Pancreas (tissue), 10 donors: ENCODE measurements at places on chromosomes 12 and 14. TPM values are rescaled to one million over a fixed set of nuclear protein-coding genes. Genes with fewer than 3 reads are reported as not detected.

DNA sequence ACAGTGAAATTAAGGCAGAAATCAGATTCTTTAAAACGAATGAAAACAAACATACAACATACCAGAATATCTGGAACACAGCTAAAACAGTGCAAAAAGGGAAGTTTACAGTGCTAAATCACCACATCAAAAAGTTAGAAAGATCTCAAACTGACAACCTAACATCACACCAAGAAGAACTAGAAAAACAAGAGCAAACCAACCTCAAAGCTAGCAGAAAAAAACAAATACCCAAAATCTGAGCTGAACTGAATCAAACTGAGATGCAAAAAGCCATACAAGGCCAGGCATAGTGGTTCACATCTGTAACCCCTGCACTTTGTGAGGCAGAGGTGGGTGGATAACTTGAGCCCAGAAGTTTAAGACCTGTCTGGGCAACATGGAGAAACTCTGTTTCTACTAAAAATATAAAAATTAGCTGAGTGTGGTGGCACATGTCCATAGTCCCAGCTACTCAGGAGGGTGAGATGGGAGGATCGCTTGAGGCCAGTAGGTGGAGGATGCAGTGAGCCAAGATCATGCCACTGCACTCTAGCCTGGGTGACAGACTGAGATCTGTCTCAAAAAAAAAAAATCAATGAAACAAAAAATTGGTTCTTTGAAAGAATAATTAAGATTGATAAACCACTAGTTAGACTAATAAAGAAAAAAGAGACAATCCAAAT, 33.2 kb upstream of the LDHB start:
- no peak for DNase-seq

DNA sequence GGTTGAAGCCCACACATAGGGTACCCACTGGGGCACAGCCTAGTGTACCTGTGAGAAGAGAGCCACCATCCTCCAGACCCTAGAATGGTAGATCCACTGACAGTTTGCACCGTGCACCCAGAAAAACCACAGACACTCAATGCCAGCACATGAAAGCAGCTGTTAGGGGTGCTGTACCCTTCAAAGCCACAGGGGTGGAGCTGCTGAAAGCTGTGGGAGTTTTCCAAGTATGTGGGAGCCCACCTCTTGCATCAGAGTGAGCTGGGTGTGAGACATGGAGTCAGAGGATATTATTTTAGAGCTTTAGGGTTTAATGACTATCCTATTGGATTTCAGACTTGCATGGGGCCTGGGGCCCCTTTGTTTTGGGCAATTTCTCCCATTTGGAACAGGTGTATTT, 30.5 kb downstream of the TSPAN19 start:
- no peak for DNase-seq

DNA sequence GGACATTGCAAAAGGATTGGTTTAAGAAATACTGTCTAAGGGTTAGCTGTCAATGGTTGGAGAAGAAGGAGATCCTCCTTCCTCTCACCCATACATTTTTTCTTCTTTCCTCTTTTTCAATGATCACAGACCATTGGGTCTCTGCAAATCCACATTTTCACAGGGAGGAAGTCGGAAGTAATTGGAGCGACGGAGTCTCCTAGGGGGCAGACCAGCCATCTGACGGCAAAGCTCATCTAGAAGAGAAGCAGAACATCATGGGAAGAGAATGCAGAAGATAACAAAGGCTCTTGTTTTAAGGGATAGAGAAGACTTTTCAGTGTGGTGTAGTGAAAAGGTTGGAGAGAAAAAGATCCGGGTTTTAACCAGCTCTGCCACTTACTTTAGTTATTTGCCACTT, 14.7 kb downstream of the MFAP5 start:
- DNase-seq, result no peak

- no peak for DNase-seq
Observed at GRCh38 chr12:105444653-105445102, 114.2 kb downstream of the C12orf75 start.

GRCh38 chr12:112938751-112939150, 477 bp downstream of the OAS3 start:
- DNase-seq, result no peak

GRCh38 chr14:64681796-64682710, 22.2 kb upstream of the PLEKHG3 start:
- peak; percentile 72 for DNase-seq

- no peak for DNase-seq
Observed at GRCh38 chr12:113305281-113305856, 29.5 kb downstream of the SLC8B1 start.

- no peak for DNase-seq
Observed at GRCh38 chr12:42607584-42608058, 18.1 kb upstream of the PRICKLE1 start.

DNA sequence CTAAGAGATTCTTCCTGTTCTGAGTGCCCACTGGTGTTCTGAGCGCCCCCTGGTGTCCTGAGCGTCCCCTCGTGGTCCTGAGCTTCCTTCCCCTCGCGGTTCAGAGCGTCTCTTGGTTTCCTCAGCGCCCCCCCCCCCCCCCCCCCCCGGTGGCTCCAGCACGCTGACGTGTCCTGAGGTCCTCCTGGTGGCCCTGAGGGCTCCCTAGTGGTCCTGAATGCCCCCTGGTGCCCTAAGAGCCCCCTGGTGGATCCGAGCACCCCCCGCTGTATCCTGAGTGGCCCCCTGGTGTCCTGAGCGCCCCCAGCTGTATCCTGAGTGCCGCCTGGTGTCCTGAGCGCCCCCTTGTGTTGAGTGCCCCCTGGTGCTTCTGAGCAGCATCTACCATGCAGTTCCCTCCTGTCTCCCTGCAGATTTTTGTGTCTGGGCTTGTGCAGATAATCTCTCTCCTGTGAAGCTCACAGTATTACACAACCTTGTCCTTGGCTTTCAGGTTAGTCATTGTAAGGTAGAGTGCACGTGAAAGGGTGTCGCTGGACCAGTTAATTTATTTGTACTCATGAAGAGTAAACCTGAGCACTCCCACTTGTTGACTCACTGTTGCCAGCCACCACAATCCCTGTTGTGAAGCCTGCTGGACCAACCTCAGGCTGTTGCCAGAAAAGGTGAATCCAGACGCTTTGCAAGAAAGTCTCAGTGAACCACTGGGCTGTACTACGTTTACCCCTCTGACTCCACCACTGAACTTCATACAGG, 1168.4 kb downstream of the TMEM121 start:
- no peak for DNase-seq

DNA sequence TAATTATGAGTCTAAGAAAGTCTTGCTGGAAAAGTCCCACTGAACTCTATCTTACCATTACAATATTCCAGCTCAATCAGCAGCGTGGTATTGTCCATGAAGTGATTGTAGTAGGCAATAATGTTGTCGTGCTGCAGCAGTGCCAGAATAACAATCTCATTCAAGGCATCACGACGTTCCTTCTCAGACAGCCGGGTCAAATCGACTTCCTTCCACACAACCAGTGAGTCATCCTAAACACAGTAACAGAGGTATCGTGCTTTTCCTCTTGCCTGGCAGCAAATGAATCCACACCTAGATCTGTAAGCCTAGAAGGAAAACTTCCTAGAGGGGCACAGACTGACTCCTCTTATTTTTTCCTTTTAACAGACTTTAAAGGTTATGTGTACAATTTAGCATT, 2.9 kb downstream of the NEK9 start:
- DNase-seq, result no peak

- no peak for DNase-seq
Observed at GRCh38 chr14:92122351-92122677, 545 bp downstream of the CPSF2 start.

TTC7B gene
- total RNA-seq, result 29.8 TPM

AGAP2 gene
- total RNA-seq, result 1.2 TPM

CACNA1C gene
- 2.5 TPM for total RNA-seq

CARMIL3 gene
- 0.51 TPM for total RNA-seq

ADAM20 gene
- total RNA-seq, result 0.16 TPM

PTHLH gene
- 0.50 TPM for total RNA-seq

AMN1 gene
- total RNA-seq, result 5.0 TPM

CPM gene
- total RNA-seq, result 9.9 TPM

SMIM41 gene
- not detected for total RNA-seq

ACVRL1 gene
- 16.2 TPM for total RNA-seq
